Activated CD4-positive, alpha-beta T cell treated with anti-CD3 and anti-CD28 coated beads, Interleukin-10, Interleukin-2, amounts not matched to agents 100 ng/mL and 50 ng/mL, durations not matched to agents 16 hours and 8 hours (primary cell): ENCODE measurements at places on chromosomes 7 and 10.

DNA sequence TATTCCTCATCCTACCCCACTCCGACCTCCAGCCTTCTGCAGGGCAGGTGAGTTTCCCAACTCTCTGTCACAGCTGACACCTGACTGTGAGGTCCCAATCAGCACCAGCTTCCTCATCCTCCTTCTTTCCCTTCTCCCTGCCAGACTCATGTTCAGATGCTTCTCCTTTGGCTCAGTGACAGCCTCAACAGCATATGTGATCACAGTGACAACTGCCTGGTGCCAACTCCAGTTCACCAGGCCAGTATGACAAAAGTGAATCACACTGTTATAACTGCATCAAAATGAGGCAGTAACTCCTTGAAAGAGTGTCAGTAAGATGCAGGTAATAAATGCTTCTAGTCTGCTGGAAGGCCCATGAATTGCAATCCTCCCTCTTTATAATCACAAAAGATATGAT lies 46.8 kb upstream of the NFE2L3 start:
- DNase-seq, result no peak

- no peak for DNase-seq
Observed at GRCh38 chr7:151657173-151657572, 137.5 kb upstream of the RHEB start.

DNA sequence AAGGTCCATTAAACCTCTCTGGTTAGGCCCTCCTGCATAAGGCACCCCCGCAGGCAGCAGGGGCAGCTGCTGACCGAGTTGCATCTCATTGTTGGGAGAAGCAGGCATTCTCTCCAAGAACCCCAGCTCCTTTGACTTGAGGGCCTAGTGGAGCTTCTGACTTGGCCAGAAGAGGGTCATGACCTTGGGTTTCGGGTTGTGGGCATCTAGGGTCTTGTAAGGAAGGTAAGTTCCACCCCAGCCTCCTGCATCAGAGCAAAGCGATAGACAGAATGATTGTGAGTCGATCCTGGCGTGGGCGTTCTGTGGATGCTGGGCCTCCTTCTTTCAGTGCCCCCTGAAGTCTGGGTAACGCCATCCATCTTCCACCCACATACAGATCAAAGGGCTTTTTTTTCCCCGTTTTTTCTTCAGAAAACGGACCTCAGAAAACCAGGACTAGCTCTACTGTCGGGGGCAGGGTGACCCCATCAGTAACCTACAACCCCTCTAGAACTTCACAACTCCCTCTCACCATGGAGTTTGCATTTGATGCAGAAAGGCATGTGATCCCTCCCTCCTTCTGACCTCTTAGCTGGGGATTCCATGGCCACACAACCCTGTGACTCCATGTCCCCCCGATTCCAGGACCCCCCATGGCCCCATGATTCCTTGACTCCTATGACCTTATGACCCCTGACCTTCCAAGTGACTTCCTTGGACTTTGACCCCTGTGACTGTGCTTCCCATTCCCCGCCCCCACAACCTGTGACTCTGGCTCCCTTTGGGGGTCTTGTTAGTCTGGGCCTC lies 3.0 kb downstream of the SEMA4G start:
- DNase-seq, result no peak

- DNase-seq, result no peak
Observed at GRCh38 chr7:137354396-137354795, 10.9 kb upstream of the PTN start.
